Non-pigmented ciliary epithelial cell (primary cell): ENCODE measurements at places on chromosomes 1 and 21.

DNA sequence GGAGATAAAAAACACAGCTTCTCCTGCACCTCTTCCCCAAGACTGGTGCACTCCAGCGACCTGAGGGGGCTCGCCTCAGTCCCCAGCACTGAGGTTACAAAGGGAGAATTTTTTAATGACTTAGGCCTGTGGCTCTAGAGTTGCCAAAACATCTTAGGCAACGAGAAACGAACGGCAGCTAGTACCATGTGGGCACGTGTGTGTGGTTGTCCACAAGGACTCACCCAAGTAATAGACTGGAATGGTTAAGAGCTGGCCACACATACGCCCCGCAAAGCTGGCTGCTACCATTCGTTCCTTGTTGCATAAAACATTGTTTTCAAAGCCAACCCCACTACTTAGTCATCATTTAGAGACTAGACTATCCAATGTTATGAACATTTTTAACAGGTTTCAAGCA lies 26.9 kb downstream of the RIPK4 start:
- DNase-seq = no peak

DNA sequence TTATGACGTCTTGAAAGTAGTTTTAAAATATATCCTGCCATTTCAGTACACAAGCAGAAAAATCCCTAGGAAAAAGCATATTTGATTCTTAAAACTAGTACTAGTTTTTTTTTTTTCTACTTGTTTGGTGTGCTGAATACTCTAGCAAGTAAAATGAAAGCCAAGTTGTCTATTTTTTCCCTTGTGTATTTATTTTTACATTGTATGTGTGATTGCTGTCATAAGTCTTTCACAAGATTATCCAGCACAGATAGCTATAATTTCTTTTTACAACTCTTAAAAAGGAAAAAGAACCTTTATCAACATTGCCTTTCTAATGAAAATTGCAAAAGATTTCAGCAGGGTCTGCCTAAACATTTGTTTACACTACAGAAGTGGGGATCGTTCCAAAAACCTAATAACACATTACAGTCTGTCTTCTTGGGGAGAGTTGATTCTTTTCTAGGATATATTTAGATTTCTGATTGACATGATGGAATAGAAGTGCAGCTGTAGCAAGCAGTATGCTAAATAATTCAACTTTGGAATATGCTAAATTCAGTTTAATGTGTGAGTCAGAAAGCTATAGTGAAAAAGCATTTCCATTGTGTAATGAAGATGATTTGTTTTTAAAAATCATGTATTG lies 2.5 kb downstream of the DR1 start:
- DNase-seq = no peak

DNA sequence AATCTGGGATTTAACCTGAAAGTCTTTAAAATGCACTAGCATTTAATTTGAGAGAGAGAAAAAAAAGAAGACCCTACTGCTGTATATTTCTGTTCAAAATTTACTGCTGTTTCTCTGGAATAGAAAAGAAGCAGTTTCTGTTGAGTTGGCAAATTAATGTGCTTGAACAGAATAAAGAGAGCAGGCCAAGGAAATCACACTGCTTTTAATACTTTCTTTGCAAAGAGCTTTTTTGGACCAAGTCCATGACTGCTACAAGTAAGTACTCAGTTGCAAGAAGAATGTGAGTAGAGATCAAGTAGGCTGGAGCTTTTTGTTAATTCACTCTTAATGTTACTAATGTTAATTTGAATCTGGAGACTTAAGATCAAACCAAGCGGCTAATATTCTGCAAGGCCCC lies 336.2 kb upstream of the SGIP1 start:
- DNase-seq = no peak

- DNase-seq = no peak
Observed at GRCh38 chr1:183670169-183670568, 17.1 kb upstream of the APOBEC4 start.

- no peak for DNase-seq
Observed at GRCh38 chr1:41738006-41738405, 180.7 kb downstream of the HIVEP3 start.

GRCh38 chr1:69987881-69988280 lies 217.5 kb downstream of the LRRC40 start:
- no peak for DNase-seq

DNA sequence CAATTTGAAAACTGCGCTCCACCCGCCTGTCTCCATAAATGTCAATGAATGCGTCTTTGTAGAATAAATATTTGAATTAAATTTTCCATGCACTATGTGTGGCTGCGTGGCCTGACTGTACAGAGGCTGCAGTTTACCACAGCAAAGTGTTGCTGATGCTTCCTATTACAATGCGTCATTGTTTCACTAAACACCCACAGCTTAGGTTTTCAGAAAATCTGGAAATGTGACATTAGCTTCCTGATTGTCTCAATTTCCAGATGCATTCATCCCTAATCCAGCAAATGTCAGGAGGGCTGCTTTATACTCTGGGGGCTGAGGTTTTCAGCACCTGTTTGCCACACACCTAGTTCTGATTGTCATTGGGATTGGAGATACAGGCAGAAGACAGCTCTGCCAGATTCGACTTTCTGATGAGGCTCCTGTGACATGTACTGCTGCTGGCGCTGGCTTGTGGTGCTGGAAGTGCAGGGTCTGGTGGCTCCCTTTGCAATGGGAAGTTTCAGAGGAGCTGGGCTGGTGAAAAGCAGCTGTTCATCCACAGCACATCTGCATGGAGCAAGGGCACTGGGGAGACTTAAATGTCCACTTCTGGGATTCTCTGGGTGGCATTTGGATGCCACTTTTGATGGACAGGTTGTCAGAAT lies 40.0 kb downstream of the URB2 start:
- no peak for DNase-seq

GRCh38 chr1:118116909-118117308 lies 68.1 kb downstream of the SPAG17 start:
- DNase-seq = no peak
